ENCODE measurements at places on chromosomes 6 and 20.

DNA sequence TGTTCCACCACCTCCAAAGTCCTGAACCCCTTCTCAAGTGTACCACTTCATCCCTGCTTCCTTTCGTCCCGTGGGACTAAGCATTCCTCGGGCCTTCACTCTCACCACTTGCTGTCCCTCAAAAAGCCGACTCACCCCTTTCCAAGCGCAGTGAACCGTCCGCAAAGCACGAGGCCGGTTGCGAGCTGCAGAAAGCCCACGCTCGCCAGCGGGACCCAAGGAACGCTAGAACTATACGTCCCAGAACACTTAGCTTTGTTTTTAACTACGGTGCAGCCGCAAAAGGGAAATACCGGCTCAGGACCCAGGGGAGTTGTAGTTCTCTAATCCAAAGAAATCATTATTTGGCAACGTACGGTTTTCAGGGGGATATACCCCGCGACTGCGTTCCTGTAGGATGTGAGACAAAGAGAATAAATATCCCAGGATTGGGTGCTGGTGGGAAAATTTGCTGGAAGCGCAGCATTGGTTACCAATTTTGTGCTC is 416 bp upstream of the POLR1H start:
- DNase-seq = no peak

- no peak for DNase-seq
Measured at GRCh38 chr6:143501851-143502250, 9.7 kb downstream of the FUCA2 start.

DNA sequence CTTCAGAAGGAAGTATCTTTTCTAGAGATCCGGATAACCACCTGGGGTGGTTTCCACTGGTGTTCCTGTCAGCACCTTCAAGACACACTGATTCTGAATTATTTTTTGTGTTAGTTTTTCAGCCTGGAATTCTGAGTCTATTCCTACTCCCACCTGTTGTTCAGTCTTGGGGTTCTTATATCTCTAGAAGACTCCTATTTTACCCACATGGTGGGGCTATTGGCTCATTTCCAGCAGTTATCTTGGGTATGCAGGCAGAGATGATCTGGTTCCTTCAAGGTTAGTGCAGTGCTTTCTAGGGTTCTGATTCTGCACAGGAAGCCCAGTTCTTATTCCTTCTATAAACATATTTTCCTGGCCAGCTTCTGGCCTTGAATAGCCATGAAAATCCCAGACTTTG is 175.6 kb upstream of the PDE7B start:
- DNase-seq = peak; percentile 8

DNA sequence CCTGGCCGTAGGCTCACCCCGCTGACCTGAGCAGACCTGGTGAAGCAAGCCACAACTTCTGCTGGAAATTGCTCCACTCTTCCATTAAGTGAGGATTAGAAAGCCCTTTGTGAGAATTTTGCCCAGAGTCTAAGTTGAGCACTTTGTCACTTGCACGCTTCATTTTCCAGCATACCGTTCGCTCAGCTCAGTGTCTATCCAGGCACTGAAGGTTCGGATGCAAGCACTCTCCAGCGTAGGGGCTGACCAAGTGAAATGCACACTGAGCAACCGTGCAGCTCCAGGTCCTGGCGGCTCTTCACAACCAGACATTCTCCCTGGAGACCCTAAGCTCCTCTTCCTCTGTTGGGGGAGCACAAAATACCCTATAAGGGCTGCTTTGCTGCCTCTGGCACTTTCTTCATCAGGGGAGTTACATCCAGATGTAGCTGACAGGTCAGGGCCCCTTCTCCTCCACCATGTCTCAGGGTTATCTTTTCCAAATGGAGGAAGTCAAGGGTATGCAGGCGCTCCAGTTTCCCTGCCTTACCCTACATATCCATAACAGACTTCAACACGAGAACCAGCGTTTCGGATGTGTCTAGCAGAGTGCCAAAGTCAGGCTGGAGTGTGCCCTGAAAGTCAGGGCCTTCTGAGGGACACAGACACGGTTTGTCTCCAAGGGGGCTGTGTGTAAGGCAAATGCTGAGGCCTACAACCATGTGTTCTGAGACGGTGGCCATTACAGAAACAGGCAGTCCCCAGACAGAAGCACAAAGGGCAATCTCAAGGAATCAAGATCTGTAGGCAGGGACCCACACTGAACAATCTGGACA is 146.7 kb upstream of the AFDN start:
- DNase-seq = no peak

DNA sequence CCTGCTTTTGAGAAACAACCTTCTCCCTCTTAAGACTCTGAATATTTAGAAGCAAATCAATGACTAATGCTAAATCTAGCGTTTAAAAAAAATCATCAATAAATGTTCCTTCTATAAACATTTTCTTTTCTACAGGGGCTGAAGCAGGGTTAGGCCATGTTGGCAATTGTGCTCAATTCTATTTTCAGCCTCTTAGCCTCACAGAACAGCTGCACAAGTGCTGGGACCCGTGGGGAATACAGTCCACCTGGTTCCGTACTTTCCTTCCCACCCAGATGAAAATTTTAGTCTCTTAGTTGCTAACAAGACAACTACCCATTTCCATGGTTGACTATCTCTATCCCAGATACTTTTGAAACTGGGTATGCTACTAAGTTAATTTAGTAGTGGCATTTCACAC is 138.6 kb downstream of the RPS12 start:
- no peak for DNase-seq

GRCh38 chr20:37777988-37778659 is 84.3 kb downstream of the CTNNBL1 start:
- no peak for DNase-seq

DNA sequence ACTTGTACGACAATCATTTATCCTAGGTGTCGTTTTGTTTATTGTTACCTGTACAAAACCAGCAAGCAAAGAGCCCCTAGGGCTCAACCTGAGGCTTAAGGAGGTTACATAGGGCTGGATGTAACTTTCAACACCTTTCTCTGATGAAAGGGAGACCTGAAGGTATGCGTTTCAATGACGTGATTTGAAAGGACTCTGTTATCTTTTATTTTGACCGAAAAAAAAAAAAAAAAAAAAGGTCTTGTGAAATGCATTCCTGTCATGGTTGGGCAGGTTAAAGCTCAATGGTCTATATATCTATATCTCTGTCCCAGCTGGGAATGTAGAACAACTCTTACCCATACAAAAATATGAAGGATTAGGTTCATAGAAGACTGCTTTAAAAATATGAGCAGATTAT is 78.7 kb upstream of the SASH1 start:
- no peak for DNase-seq

- DNase-seq = no peak
Measured at GRCh38 chr6:107713563-107713962, 110.5 kb downstream of the SCML4 start.

GRCh38 chr6:7546896-7547295 is 5.4 kb downstream of the DSP start:
- no peak for DNase-seq

Measured in NCI-H187 treated with DMSO at 0.1 percent for 48 hours (cell line).